Retina (tissue), 1 donor: ENCODE measurements at places on chromosomes 5 and 9.

DNA sequence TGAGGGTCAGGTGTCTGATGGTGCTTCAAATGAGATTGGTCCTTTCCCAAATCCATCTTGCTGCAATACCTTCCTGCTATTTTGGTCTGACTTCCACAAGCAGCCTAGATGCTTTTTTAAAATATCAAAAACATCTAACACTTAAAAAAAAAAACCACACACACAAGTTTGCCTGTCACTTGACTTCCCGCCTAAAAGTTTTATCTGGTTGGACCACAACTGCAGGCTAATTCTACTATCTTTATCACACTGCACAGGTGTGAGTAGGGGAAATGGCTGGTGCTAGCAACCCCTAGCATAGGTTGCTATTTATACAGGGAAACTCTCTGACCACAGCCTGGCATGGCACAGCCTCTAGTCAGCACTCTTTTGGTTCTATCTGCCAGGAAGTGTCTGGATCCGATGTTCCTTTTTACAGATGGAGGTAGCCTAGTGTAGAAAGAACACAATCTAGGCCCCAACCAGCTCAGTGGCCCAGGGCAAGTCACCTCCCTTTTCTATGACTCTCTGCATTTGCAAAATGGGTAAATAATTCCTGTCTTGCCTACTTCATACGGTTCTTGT, at the start of gene HEMGN:
HEMGN (minus strand) TSS at position 92 of the 564 bp plus-strand sequence; CDS start at position 56, 36 bp downstream.
- no peak for DNase-seq

DNA sequence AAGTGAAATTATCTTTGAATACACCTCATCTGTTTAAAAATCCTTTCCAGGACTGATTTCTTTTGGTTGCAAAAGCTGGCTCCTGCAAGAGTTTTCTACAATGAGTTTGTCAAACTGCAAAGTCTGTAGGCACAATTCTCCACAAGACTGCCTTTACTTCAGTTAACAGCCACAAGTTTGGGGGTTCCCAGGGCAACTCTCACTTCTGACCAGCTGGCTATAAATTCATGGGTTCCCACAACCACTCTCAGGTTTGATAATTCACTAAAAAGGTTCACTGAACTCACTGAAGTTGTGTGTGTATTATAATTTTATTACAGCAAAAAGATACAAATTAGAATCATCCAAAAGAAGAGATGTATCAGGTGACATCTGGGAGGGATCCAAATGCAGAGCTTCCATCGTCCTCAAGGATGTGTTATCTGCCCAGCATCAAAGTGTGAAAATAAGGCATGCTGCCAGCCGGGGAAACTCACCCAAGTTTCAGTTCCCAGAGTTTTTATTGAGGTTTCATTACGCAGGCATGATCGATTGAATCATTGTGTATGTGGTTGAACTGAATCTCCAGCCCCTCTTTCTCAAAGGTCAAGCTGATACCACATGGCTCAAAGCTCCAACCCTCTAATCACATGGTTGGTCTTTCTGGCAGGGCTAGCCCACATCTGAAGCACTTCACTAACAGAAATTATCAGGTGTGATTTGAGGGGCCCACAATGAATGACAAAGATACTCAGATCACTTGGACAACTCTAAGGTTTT, 19.0 kb upstream of the PSIP1 start:
- DNase-seq: no peak

GRCh38 chr5:173640156-173640804, 23.8 kb upstream of the BOD1 start:
- DNase-seq: no peak

- DNase-seq: peak; percentile 40
Measured at GRCh38 chr9:119963798-119964372, 594.6 kb upstream of the BRINP1 start.

DNA sequence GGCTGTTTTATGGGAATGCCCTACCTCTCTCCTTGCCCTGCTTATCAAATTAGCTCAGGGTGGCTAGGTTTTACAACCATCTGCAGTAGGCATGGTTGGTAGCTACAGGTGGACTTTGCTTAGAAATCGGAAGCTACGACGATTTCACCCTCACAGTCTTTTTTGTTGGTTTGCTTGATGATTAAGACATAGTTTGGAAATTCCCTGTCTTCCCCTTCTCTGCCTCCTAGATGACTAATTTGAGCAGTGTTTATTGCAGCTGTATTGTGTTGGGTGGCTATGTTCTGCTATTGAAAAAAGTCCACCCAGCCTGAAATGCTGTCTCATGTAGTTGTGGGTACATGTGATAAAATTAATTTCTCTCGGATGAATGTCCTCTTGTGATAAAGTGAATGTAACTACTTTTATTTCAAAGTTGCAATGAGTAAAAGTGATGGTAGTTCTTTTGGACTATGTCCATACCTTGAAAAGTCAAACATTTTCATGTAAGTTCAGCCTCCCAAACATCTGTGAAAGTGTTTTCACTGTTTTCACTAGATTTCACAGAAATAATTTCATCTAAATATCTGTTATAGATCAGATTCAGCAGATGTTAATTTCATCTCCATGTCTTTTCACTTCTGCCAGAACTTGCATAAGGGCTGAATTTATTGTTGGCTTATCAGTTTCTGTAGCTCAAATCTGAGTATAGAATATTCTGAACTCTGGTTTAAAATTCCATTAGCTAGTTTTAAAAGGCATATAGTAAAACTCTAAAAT, 37.3 kb upstream of the FYB1 start:
- DNase-seq: no peak

DNA sequence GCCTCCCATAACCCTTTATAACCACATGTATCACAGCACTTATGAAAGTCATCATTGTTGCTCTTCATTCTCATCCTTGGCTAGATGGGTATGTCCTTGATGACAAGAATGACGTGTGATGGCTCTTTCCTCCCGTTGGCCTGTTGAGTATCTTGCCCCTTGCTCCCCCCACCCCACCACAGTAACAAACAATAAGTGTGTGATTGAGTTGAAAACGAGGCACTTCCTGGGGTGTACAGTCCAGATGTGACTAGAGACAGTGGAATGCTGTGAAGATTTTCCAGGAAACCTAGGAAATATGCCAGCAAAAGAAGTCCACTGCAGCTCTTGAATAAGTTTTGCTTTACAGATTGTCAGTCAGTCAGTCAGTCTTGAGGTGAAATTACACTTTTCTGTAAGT, 262.5 kb downstream of the ELAVL2 start:
- DNase-seq: no peak

DNA sequence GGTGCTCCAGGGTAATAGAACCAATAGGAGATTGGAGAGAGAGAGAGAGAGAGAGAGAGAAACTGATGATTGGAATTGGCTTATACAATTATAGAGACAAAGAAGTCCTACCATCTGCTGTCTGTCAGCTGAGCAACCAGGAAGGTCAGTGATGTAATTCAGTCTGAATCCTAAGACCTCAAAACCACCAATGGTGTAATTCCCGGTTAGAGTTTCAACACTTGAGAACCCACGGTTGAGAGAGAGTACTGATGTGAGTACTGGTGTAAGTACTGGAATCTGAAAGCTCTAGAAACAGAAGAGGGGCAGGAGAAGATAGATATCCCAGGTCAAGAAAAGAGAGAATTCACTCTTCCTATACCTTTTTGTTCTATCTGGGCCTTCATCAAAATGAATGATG, 775.8 kb downstream of the EFNA5 start:
- no peak for DNase-seq

DNA sequence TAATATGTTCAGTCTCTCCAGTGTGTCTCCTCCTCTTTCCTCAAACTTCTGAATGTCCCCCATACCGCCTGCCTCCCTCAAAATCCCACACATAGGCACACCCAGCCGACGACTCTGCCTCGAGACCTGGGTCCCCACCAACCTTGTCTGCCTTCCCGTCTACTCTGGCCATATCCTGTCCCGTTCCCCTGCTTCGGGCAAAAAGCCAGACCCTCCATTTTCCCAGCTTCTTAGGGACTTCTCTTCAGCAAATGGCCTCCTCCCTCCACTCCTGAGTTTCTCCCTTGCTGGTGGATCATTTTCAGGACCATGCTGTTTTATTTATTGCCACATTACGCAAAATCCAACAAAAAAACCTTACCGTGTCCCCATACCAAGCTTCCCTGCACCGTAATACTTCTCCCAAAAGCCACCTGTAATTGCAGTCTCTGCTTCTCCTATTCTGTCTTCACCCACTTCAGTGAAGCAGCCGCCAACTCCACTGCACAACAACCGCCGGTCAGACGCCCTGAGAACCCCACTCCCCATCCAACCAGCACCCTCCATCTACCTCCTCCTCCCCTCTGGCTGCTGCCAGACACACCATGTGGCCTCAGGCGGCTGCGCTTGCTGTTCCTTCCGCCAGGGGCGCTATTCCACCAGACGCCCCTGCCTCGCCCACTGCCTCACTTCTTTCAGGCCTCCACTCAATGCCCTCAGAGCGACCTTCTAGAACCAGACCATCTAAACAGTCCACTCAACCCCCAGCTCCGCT, 117.0 kb downstream of the TRPM6 start:
- no peak for DNase-seq

DNA sequence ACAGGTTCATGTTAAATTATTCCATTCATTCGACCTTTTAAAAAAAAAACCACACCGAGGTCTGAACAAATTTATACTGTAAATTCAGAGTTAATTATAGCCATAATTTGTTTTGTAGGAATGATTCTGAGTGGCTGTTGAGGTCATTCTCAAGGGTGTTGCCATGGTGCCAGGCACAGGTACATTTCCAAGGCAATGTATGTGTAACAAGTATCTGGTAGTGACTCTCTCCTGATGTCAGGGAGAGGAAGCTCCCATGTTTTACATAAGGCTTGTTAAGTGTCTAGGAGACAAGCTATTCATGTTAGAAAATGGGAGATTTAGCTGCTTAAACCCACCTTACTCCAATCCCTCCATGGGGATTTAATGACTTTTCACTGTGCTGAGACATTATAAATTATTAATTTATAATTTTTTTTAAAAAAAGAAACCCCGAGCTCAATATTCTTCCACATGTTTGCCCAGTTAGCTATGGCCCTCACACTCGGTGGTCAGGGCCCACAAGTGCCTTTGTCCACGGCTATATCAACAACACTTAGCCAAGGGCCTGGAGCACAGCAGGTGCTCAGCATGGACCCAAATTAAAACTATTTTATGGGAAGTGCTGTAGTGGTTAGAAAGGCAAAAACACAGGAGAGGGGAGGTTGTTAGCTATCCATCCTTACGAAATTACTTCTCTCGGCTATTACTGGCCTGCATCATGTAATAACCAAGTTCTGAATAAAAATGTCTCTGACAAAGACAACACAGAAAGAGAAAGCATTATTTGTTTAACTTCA, 154.6 kb upstream of the GNA14 start:
- no peak for DNase-seq

DNA sequence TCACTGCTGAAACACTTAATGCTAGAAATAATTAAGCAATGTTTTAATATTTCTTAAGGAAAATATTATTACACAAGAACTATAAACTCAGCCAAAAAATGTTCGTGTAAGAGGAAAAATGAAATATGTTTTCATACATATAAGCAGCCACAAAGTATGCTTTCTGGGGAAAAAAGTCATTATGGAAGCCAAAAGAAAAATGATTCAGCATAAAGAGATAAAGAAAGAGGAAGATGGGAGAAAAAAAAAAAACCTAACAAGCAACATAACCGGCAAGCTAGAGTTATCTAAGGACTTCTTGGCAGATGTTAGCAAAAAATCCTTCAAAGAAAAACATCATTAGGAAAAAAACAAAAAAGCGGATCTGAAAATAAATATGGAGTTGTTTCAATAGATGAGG, 179.1 kb downstream of the MUSK start:
- no peak for DNase-seq

GRCh38 chr9:95415158-95415557, 97.6 kb upstream of the FANCC start:
- DNase-seq: no peak

- DNase-seq: peak; percentile 58
Measured at GRCh38 chr9:132160802-132161742, 786 bp upstream of the NTNG2 start.

GRCh38 chr5:142611154-142611553, 74.7 kb downstream of the FGF1 start:
- peak; percentile 70 for DNase-seq

- peak; percentile 90 for DNase-seq
Measured at GRCh38 chr9:87148331-87149104, 201.2 kb upstream of the GAS1 start.

DNA sequence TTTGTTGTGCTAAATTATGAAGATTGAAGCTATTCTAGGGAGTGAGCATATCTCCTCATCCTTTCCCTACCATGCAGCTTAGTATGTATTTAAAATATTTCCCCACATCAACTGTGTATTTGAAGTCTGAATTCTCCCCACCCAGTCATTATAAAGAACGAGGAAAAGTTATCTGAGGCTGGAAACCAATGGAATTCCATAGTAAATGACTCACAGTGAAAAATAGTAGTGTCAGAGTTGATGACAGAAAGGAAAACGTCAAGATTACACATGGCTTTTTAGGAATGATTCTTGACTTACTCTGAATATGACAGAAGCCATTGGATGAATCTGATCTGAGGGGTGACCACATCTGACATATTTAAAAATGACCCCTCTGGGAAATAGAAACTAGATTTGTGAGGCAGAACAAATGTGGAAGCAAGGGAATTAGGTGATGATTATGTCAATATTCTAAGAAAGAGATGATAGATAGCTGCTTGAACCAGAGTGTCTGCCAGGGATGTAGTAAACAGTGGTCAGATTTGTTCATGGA, 1768.9 kb upstream of the CDH9 start:
- DNase-seq: no peak

GRCh38 chr9:84136119-84136868, 155.7 kb downstream of the RMI1 start:
- DNase-seq: no peak

DNA sequence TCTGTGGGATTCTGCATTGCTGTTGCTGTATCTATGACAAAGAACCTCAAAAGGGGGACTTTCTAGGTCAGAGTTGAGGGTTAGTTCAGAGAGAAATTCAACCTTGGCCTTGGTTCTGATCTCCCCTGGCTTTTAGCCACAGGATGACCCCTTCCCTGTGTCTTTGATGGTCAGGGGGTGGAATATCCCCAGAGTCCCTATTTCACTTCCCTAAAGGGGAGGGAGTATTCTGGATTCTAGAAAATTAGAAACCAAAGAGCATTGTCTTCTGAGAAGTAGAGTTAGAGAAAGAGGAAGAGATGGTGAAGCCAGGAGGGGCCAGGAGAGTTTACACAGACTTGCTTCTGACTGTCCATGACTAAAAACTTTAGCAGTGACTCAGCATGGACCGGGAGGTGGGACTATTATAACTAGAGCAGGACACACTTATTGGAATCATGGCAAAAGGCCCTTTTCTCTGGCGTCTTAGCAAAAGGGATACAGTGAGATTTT, 56.2 kb upstream of the LPAR1 start:
- DNase-seq: no peak

DNA sequence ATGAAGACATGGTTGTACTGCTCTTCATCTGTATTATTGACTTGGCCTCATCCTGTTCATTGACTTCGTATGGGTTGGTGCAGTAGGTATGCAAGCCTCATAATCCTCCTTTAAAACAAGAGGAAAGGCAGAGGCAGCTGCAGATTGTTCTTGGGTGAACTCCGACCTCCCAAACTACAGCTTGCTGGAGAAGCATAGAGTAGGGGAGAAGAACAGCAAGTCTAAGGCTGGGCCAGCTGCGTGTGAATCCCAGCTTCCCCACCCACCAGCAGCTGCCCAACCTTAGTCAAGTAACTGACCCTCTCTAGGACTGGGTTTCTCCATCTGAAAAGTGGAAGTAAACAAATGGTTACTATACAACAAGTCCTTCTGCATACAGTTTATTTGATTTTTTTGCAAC, 114.5 kb upstream of the WWC1 start:
- DNase-seq: no peak

GRCh38 chr9:113913426-113914195, 37.5 kb downstream of the ZNF618 start:
- no peak for DNase-seq

GRCh38 chr5:1443171-1443570, 2.1 kb downstream of the SLC6A3 start:
- no peak for DNase-seq
